ENCODE measurements at places on chromosomes 7 and 10. TPM values are rescaled to one million over a fixed set of nuclear protein-coding genes. Genes with fewer than 3 reads are reported as not detected.

PRKG1 gene
- 16.0 TPM for polyA plus RNA-seq

CDNF gene
- polyA plus RNA-seq = 2.1 TPM

NPTX2 gene
- polyA plus RNA-seq = 0.02 TPM

LAMTOR4 gene
- 122 TPM for polyA plus RNA-seq

TRIM73 gene
- polyA plus RNA-seq = 0.15 TPM

OR9A2 gene
- polyA plus RNA-seq = not detected

HECW1 gene
- polyA plus RNA-seq = 3.2 TPM

NPC1L1 gene
- polyA plus RNA-seq = 0.42 TPM

EBLN1 gene
- not detected for polyA plus RNA-seq

DLX6 gene
- not detected for polyA plus RNA-seq

Measured in AG04450 (cell line).